ENCODE measurements at places on chromosomes 1 and 21. TPM values are rescaled to one million over a fixed set of nuclear protein-coding genes. Genes with fewer than 3 reads are reported as not detected.
A peak's percentile ranks its signal among the peaks of the same experiment; 100 is the strongest.

Gene S100A2
- not detected for polyA plus RNA-seq

Gene TNFRSF18
- polyA plus RNA-seq = 2.3 TPM

Gene C1orf198
- 5.9 TPM for polyA plus RNA-seq

Gene LINGO4
- polyA plus RNA-seq = not detected

Gene HRNR
- polyA plus RNA-seq = not detected

Gene SHC1
- polyA plus RNA-seq = 24.4 TPM

Gene TNFAIP8L2
- polyA plus RNA-seq = 11.7 TPM

- DNase-seq = no peak
Observed at GRCh38 chr1:155079487-155080311, 1.1 kb downstream of the EFNA3 start.

DNA sequence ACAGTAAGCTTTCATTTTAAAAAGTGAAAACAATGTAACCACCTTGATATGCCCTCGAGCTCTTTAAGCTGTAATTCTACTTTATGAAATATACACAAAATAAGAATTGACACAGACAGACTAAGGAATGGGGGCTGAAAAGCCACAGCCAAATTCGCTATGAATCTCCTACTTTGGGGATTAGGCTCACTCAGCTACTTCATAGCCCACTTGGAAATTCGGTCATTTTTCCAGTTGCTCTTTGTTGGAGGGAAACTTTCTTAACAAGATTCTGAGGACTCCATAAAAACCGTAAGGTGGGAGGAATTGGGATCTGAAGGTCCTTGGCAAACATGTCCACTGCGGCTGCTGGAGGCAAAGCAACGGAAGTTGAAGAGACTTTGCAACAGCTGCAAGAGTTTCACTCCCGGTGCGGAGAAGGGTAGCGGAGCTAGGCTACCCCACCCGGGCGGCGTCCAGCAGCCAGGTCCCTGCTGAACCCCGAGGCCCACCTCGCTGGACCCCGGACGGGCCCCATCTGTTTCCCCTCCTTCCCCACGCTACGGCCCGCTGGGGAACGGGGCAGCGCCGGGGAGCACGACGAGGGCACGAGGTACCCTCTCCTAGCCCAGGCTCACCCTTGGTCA lies 634 bp downstream of the MYCBP start:
- no peak for DNase-seq

DNA sequence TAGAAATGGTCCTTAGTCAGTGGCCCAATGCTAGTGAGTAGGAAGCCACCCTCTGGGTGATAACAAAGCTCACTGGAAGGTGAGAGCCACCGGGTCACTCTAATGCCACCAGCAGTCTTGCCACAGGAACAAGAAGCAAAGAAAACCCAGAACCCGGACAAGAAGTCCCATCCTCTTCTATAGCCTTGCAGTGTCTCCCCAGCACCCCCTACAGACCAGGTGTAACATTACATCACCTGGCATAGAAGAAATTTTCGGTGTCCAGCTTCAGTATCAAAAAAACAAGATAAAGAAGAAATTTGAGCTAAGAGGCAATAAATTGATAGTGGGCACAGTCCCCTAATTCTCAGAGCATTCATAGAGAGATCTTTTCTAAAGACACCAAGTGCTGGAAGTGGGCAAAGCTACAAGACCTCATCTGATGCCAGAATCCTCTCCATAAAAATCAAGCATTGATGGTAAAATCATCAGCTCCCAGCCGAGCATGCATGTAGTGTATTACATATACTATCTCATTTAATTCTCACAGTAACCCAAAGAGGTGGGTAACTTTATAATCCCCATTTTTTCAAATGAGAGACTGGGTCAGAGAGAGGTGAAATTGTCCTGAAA lies 491.0 kb downstream of the MATN1 start:
- peak; percentile 1 for DNase-seq

DNA sequence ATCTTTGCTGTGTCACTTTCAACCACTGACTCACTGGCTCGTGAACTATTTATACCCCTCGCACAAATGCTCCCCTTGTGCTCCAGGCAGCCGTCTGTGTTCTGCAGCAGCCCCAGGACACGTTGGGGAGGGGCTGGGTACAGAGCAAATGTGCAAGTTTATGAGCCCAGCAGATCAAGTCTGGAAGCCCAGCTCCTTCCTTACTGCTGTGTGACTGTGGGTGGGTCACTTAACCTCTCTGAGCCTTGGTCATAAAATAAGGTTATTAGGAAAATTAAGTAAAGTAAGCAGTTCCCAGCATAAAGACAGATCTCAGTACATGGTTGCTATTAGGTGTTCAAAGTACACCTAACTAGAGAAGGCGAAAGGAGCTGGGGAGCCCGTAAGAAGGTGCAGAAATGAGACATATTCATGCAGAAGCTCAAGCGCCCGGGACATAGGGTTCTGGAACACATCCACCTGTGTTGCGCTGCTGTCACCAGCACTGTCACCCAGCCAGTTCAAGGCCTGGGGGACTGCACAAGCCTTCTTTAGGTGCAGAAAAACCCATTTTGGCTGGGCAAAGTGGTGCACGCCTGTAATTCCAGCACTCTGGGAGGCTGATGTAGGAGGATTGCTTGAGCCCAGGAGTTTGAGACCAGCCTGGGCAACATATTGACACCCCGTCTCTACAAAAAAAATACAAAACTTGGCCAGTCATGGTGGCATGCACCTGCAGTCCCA lies 13.8 kb downstream of the EFHD2 start:
- DNase-seq = no peak

- DNase-seq = no peak
Observed at GRCh38 chr1:233912447-233912846, 8.0 kb downstream of the SLC35F3 start.

- no peak for DNase-seq
Observed at GRCh38 chr21:18449605-18450550, 46.3 kb upstream of the TMPRSS15 start.

GRCh38 chr21:17775431-17776126 lies 43.6 kb downstream of the C21orf91 start:
- peak; percentile 26 for DNase-seq

DNA sequence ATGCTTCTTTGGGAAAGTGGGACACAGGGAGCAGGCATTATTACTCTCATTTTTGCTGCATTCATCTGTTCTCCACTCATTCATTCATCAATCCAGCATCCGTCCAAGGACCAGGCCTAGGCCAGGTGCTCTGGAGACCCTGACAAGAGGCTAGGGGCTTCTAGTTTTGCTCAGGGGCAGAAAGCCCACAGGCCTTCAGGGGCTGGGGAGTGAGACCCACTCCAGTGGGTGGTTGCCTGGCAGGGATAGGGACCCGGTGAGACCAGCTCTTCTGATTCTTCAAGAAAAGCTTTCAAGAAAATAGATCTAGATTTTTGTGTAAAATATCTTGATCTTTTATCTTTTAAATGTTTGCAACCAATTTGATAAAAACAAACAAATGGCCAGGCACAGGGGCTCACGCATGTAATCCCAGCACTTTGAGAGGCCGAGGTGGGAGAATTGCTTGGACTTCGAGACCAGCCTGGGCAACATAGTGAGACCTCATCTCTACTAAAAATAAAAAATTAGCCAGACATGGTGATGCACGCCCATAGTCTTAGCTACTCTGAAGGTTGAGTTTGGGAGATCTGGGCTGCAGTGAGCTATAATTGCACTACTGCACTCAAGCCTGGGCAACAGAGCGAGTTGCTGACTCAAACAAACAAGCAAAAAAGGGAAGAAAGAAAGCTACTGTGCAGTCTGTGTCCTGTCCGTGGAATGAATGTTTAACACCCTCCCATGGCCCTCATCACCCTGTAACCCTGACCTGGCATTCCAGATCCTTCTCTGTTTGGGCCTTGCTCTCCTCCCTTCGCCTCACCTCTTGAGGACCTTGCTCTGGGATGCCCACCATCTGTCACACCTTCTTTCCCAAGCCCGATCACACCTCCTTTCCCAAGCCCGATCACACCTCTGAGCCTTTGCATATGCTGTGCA lies 17.3 kb upstream of the LRP8 start:
- no peak for DNase-seq

DNA sequence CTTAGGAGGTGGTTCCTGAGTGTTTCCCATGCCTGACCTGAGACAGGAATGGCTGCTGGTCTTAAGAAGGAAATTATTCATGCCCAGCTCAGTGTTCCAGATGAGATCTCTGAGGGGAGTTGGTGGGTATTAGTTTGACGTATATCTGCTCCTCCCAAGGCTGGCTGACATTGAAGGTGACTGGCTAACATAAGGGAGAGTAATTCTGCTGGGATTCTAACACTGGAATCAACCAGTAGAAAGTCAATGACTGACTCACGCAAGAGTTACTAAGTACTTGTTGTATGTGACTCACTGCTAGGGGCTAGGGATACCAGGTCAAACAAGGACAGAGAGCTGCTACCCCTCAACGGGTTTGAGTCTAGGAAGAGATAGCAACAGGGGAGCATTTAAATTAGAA lies 177.3 kb downstream of the CACNA1E start:
- DNase-seq = no peak

GRCh38 chr1:239922778-239923522 lies 168.7 kb upstream of the FMN2 start:
- DNase-seq = no peak

- no peak for DNase-seq
Observed at GRCh38 chr1:42259059-42259738, 75.8 kb downstream of the FOXJ3 start.

- DNase-seq = no peak
Observed at GRCh38 chr1:234977875-234978396, 150.7 kb downstream of the TOMM20 start.

- DNase-seq = no peak
Observed at GRCh38 chr1:169031566-169032224, 74.8 kb upstream of the ATP1B1 start.

GRCh38 chr1:55070293-55071164 lies 31.2 kb downstream of the PCSK9 start:
- DNase-seq = no peak

DNA sequence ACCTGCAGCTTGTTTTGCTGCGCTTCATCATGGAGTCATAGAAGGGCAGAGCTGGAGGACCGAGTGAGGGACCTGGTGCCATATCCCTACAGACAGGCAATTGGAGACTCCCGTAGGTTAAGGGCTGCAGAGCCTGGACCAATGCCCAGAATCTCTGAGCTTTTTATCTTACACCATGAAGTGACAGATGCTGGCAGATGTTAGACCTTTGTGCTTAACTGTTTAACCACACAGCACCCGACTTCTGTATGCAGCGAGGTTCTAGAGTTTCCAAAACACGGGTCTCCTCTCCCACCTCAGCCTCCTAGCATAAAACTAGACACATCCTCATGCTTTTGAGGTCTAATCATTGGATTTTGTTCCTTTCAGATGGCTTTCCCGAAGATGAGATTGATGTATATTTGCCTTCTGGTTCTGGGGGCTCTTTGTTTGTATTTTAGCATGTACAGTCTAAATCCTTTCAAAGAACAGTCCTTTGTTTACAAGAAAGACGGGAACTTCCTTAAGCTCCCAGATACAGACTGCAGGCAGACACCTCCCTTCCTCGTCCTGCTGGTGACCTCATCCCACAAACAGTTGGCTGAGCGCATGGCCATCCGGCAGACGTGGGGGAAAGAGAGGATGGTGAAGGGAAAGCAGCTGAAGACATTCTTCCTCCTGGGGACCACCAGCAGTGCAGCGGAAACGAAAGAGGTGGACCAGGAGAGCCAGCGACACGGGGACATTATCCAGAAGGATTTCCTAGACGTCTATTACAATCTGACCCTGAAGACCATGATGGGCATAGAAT lies 47.6 kb downstream of the B3GALT5 start:
- no peak for DNase-seq

GRCh38 chr1:6502000-6502891 lies 10.8 kb upstream of the PLEKHG5 start:
- DNase-seq = no peak

GRCh38 chr1:153790313-153790965 lies 15.2 kb downstream of the SLC27A3 start:
- DNase-seq = no peak

- DNase-seq = no peak
Observed at GRCh38 chr1:46699666-46700065, 19.2 kb downstream of the EFCAB14 start.

DNA sequence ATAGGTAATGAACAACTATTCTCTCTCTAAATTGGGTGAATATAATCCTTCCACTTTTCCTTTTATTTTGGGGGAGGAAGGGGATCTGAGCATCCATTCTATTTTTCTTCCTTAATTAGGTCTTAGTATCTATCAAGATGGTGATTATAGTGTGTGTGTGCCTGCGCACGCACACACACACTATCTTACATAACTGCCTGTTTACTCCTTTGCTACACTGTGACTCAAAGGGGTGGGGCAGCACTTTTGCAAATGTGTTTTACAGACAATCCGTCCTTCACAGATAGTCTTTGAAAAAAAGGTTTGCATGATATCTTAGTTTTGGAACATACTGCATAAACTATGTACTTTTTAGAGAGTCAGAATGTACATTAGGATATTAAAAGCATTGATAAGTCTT lies 191.5 kb downstream of the SDCCAG8 start:
- no peak for DNase-seq

- no peak for DNase-seq
Observed at GRCh38 chr21:17572431-17572830, 40.3 kb downstream of the BTG3 start.

- no peak for DNase-seq
Observed at GRCh38 chr1:45012639-45013278, 705 bp downstream of the UROD start.

DNA sequence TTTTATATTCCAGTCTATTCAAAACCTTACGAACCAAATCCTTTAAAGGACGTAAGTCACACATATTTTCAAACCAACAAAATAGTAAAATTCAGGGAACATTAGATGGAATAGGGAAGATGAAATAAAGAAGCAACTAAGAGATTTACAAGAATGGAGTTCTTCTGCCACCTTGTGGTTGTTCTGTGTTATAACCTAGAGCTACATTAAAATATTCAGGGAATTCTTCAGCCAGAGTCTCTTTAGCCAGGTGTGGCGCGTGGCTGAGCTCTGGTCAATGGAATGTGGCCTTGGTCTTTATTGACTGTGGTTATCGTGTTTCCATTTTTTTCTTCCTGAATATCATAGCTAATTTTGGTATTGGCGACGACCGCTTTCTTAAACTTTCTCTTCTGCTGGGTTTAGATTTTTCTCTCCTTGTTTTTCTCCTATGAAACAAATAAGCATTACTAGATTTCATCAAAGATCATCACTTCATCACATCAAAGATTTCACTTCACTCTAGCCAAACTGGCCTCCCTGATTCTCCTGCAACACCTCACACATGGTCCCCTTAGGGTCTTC lies 221.3 kb downstream of the MRPL39 start:
- peak; percentile 38 for DNase-seq

- DNase-seq = no peak
Observed at GRCh38 chr1:47436979-47437446, 831 bp upstream of the FOXD2 start.
